Karpas-422 (cell line): ENCODE measurements at places on chromosomes 7 and 10. TPM values are rescaled to one million over a fixed set of nuclear protein-coding genes. Genes with fewer than 3 reads are reported as not detected.

SLC18A2 gene
- 0.04 TPM in 1 of 2 replicates, not detected in the other for total RNA-seq

PRSS37 gene
- not detected in 2 replicates for total RNA-seq

SEC31B gene
- total RNA-seq: 23.6 and 26.6 TPM in 2 replicates

FFAR4 gene
- not detected in 2 replicates for total RNA-seq

- no peak for DNase-seq
Measured at GRCh38 chr10:121183236-121183635, 332.1 kb downstream of the WDR11 start.

GRCh38 chr7:37920305-37920848 is at the start of gene EPDR1:
Gene EPDR1, plus strand, starts transcription at chr7:37920640. Its CDS starts 300 bp downstream, at chr7:37920940.
- DNase-seq: peak; percentile 48

DNA sequence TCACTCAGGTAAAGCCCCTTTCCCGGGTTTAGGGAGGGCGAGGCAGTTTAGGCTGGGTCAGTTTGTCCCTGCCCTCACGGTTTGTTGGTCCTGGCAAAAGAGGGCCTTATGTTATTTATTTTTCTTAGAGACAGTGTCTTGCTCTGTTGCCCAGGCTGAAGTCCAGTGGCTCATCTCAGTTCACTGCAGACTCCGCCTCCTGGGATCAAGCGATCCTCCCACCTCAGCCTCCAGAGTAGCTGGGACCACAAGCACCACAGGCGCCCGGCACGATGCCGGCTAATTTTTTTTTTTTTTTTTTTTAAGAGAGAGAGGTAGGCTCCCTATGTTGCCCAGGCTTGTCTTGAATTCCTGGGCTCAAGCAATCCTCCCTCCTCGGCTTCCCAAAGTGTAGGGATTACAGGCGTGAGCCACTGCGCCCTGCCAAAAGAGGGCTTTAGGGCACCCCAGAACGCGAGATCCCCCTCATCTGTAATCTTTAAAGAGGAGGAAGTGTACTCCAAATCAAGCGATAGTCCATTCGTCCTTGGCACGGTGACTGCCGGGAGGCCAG is 626 bp upstream of the BMS1 start:
- no peak for DNase-seq

DNA sequence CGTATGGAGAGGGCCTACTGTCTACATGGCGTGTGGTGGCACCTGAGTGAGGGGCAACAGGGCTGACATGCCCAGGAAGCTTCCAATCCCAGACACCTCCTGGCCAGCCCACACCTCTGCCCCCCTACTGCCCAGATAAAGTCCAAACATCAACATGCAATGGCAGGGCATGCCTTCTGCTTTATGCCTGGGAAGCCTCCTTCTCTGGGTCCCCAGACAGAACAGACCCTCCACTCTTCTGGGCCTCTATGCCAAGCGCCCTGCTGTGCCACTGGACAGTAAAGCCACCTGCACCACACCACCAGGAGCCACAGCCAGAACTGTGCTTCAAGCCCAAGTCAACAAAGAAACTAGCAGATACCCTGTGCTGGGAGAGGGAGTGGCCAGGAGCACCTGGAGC is 12.5 kb downstream of the TMEM72 start:
- DNase-seq: no peak

DNA sequence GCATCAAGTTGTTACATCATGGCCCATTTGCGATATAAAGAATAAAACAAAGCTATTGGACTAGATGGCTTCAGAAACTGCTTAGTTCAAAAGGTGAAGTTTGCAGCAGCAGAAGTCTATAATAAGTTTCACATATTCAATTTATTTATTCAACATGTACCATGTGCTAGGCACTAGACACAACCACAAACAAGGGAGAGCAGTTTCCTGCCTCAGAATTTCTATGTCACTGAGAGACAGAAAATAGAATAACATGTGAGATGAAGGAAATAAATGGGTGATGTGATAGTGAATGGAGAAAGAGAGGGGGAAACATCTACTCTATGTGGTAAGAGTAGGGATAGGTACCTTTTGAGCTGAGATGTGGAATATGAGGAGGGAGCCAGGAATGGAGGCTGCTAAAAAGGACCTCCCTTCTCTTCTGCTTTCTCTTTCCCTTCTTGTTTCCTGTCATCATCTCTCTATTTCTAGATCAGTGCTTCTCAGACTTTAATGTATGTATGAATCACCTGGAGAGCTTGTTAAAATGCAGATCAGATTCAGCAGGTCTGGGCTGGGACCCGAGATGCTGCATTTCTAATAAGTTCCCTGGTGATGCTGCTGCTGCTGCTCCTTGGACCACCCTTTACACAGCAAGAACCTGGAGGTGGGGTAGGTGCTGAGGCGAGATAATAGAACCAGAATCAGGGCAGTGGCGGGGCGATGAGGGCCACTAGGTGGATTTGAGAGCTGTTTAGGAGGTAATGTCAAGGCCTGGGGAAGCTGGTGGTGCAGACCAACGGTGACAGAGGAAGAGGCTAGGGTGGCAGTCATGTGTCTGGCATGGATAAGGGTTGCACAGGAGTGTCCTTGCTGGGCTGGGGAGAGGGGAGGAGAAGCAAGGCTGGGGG is 13.7 kb upstream of the INMT start:
- DNase-seq: no peak

DNA sequence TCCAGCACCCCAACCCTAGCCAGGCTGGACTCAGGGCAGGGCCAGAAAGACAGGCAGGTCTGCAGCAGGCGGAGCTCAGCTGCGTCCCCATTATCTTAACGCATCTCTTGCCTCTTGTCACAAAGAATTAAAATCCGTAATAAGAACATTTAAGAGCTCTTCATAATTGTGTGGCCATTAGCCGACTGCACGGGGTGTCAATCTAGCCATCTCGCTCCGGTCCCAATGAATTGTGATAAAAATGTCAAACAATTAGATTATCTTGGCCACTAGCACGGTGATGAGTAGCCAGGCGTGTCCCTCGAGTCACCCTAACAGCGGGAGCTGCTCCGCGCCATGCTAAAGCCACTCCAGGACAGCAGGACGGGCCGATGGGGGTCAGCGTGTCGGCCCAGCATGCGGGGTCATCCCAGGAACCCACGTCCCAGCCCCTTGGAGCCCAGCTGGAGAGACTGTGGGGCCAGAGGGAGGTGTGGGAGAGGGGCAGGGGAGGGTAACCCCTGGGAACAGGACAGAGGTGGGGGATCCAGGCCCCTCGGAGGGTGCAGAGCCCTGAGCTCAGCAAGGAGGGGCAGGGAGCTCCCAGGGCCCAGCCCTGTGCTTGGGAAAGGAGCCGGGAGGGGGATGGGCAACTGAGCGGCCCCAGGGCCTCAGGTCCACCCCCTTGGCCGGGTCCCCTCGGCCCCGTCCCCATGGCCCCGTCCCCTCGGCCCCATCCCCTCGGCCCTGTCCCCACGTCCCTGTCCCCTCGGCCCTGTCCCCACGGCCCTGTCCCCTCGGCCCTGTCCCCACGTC is 17.7 kb upstream of the NKX6-2 start:
- no peak for DNase-seq

DNA sequence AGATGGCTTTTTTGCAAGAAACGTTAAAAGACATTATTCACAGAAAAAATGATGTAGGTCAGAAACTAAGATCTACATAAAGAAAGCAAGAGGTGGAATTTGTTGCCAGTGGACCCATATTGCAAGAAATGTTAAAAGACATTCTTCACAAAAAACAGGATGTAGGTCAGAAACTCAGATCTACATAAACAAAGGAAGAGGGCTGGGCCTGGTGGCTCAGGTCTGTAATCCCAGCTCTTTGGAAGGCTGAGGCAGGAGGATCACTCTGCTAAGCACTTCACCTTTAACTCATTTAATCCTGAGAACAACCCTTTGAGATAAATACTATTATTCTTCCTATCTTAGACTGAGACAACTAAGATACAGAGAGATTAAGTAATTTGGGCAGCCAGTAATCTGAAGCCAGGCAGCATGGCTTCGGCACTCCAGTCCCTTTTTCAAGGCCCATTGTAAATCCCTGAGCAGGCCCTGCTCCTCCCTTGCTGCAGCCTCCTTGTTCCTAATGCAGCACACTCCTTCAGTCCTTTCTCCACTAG is 11.6 kb downstream of the ZFAND4 start:
- peak; percentile 60 for DNase-seq

- no peak for DNase-seq
Measured at GRCh38 chr7:23235813-23236221, 10.8 kb upstream of the GPNMB start.

DNA sequence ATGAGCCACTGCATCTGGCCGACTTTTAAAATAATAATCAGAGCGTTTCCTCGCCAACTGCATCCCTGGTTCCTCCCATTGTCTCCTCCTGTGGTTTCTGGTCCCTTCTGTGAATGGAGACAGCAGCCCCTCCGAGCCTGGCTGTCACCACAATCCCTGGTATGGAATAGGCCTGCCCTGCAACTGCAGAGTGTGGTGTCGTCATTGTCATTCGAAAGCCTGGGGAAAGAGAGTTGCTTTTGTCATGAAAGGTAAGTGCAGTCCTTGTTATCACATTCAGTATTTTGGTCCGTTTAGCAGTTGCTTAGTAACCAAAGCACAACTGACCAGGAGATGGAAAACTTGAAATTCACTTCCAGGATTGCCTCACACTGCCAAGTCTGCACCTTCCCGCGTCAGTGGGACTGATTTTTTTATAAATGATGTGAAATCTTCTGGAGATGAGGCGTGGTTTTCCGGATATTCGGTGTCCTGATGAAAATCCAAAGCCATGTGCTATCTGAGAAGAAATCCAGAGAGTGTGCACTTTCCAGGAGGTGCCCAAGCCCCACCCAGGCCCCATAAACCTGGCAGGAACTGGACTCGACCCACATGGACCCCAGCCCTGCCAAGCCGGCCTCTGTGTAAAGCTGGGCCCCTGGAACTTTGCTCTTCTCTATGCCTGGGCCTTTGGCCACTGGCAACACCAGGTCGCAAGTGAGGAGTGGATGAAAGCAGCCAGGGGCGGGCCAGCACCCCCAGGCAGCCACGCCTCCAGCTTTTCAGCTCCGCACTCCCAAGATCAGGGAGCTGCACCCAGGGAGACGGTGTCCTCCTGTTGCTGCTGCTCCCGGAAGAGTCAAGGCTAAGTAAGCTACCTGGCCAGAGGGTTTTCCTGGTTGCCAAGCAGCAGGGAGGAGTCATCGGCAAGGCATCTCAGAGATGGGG is 133.7 kb upstream of the SH2B2 start:
- DNase-seq: no peak

DNA sequence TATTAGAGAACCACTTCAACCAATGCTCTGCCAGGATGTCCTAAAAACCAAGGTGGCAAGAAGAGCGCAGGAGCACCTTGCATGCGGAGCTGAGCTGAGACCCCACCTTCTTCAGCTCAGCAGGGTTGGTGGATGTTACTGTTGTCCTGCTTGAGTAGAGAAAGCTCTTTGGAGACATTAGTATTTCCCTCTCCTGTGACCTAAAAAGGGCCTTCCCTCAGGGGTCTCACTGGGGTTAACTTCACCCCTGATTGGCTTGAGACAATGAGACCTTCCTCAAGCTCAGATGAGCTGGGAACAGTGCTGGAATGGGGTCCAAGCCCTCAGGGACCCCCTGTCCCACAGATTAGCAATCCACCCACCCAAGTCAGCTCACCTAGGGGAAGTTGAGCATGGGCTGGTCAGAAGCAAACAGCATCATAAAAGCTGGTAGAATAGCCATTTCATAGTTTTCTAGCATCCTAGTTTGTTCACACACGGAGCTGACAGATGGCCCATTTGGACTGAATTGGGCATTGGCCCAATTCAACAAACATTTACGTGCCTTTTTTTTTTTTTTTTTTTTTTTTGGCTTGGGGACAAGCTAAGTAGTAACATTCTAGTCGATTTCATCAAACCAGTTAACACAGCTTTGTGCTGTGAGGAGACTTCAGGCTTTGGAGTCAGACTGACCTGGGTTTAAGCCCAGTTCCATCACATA is 100.6 kb upstream of the HABP2 start:
- no peak for DNase-seq

DNA sequence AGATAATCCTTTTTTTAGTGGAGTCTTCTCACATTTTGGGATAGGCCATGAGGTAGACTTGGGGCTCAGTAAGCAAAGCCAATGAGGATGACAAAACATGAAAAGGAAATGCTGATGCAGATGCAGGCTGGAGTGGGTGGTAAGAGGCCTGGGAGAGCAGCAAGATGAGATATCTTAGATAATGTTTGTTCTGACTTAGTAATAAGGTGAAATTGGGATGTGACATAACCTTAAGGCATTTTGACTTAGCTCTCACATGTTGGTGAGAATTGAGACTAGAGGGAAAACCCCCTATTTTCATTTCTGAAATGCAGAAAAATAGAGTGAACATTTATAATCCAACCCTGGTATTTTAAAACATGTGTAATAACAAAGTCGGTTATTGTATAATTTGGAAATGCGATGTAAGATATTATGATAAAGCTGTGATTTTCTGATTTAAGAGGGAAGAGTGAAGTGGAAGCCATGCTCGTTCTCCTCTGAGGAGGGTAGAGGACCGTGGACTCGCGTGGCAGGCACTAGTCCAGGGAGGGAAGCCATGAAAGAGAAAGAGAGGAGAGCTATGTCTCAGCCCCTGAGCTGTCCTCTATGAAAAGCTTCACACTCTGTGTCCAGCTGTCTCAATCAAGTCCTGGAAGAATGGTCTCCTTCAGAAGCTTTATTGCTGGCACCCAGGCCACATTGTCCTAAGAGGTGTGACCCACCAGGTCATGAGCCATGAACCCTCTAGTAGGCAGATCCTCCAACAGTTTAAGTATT is 57.3 kb downstream of the ST7 start:
- DNase-seq: no peak

DNA sequence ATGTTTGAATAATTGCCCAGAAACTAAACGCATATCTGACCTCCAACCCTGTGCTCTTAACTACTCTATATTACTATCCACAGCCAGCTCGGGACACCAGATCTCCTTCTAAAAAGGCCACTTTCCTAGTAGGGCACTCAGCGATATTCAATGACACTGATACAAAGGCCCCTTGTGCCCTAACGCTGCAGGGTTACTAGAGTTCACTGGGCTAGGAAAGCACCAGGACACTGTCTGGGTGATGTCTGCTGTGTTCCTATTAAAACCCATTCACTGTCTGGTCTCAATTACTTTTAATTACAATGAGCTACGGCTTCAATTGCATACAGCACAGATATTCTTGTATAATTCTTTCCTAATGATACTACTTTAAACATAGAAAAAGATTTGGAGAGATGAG is 91.7 kb downstream of the SORCS1 start:
- no peak for DNase-seq

DNA sequence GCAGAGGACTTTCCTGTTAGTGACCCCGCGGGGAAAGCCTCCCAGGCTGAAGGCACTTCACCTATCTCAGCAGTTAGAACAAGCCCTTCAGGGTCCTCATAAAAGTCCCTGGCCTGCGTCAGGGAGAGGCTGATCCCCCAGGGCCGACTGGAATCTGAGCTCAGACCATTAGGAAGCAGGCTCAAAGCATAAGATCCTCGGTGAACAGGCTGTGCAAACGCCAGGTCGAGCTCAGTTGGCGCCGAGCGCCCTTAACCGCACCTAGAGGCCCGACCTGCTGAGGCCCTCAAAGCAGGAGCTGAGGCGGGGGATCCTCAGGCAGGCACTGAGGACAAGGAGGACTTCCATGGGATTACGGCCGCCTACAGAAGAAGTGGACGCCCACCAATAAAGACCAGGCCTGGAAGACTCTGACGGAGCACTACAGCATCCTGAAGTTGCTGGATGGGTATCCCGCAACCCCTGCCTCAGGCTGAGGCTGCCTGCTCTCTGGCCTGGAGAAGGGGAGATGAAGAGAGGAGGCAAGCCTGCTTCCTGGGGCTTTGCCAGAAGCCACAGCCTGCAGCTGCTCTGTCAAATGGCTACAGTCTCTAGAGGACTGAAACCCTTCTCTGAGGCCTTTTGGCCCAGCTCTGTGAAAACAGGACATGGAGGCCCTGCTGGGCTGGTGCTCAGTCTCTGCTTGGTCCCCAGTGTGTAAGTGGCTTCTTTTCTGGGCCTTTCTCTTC is 29.9 kb downstream of the LIPJ start:
- DNase-seq: no peak

GRCh38 chr7:28069807-28070206 is 110.8 kb downstream of the JAZF1 start:
- DNase-seq: no peak

GRCh38 chr7:134660242-134660785 is 13.7 kb downstream of the BPGM start:
- no peak for DNase-seq
